ENCODE measurements at places on chromosomes 16 and 17.

DNA sequence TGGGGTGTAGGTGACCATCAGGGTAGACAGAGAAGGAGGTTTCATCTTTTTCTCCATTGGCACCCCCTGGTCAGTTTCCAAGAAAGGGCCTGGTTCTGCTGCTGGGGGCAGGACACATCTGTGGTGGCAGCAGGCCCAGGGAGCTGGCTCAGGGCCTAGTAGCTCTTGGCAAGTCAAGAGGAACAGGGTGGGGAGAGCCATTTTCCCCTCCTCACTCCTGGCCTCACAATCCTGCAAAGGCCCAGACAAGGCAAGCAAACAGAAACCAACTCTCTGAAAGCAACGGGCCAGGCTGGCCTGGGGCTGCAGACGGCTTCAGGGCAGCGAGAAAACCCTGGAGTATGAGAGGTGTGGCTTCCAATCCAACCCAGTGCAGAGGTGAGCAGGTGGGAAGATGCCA, 192.9 kb upstream of the DYNLRB2 start:
- no peak for DNase-seq

GRCh38 chr17:5467416-5467815, 1.4 kb downstream of the DHX33 start:
- DNase-seq, result no peak

- no peak for DNase-seq
Observed at GRCh38 chr17:37259030-37259735, 116.6 kb upstream of the C17orf78 start.

GRCh38 chr16:56956756-56957155, 5.0 kb upstream of the CETP start:
- DNase-seq, result no peak

DNA sequence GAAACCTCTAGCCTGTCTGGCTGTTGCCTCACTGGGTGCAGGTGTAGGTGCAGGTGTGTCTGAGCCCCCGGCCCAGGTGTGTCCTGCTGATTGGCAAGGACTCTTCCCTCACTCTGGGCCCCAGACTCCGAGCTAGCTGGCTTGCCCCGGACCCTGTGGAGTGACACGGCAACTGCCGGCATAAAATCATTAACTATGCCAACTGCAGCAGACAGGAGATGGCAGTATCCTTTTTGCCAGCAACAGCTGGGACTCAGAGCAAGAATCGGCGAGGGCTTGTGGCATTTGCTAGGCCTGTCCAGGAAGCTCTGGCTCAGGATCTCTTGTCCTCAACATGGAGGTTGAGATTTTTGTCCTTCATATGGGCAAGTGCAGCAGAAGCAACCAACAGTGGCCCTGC, 20.8 kb downstream of the CIAPIN1 start:
- no peak for DNase-seq

DNA sequence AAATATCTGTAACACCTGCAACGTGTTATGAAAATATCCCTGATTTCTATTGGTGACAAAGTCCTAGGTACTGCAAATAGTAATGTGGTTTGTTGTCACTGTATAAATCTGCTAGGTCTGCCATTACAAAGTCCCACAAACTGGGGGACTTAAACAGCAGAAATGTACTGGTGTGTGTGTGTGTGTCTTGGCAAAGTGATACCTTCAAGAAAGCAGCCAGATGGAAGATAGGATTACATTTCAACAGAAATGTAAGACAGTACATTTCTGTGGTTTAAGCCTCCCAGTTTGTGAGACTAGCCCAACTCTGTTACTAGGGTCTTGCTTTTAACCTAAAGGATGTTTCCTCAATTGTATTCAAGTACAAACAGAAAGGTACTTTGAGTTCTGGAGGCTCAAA, 531.7 kb downstream of the NPIPA7 start:
- peak; percentile 72 for DNase-seq

All from NCI-H2171 treated with DMSO at 0.1 percent for 48 hours (cell line).